Activated CD8-positive, alpha-beta memory T cell treated with anti-CD3 and anti-CD28 coated beads for 1 hour (primary cell): ENCODE measurements at places on chromosomes 7 and 10.

- no peak for DNase-seq
These were observed 118.9 kb downstream of the ZEB1 start for GRCh38 chr10:31437959-31438358.

DNA sequence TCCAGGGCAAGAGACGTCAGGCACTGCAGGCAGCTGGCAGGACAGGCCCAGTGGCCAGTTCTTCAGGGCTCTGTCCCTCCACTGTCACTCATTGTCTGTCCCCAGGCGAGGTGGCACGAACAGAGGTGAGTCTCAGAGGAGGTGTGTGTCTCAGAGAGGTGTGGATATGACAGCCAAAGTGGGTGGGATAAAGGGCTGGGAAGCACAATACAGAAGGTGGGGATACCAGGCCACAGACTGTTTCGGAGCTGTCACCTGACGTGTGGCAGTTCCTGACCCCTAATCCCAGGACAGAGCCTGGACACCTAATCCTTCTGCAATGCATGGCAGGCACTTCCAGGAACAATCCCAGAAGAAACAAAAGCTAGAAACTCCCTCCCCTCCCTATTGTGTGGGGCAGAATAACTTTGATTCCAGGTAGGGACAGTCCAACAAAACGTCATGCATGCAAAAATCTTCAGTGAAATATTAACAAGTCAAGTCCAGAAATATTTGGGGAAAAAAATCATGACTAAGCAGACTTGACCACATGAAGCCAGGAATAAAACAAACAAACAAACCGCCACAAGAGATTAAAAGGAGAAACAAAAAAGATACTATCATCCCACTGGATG, 11.6 kb downstream of the KLRG2 start:
- no peak for DNase-seq

DNA sequence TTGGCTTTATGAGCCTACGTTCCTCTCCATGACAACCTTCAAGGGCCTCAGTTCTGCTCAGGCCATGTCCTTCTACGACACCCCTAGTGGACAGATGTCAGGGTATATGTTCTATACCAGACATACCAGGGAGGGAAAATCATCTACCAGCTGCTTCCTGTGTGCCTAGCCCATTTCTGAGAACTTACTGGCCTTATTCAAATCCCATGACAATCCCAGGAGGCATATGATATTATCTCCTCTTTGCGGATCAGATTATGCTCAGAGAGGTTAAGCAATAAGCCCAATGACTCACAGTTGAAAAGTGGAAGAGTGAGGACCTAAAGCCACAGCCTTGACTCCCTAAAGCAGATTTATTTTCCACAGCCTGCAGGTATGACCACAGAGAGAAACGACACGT, 139.3 kb downstream of the GLI3 start:
- no peak for DNase-seq

DNA sequence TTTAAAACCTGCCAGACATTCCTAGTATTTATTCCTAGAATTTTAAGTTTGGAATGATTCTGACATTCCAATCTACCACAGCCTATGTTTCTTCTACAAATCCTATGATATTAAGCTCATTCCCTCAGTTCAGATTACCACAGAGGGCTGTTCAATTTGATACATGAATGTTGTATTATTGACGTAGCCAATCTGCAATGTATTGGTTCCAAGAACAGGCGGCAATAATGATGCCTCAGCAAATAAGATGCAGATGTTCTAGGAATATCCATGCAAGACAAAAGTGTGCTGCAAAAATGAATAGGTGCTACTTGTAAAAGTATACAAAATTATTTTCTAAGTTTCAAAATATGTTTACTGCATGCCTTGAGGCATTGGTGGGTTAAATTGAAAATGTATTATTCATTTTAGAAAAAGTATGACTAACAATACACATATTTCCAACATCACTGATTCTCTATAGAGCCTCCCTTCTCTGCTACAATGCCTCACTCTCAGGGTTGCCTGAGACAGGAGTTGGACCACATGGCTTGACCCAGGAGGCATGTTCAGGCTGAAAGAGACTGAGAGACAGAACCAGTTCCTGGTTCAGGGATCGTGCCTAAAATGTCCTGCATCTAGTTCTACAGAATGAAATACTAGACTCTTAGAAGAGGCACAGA, 94.1 kb upstream of the CREB5 start:
- DNase-seq, result no peak

DNA sequence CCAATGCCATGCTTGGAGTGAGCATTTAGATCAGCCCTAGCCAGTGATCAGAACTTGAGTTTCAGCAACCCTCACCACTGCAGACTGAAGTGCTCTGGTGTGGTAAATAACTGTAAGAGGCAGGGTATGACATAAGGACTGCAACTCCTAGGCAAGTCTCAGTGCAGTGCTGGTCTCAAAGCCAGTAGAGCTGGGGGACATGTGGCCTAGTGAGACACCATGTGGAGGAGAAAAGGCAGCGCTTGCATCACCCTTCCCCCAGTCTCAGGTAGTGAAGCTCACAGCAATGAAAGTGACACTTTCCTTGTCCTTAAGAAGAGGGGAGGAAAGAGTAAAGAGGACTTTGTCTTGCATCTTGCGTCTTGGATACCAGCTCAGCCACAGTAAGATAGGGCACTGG, 386.8 kb upstream of the POT1 start:
- no peak for DNase-seq

- no peak for DNase-seq
These were observed 126.6 kb upstream of the LSM8 start for GRCh38 chr7:118057404-118057803.

- DNase-seq, result no peak
These were observed 5.2 kb upstream of the XPNPEP1 start for GRCh38 chr10:109928475-109928891.

DNA sequence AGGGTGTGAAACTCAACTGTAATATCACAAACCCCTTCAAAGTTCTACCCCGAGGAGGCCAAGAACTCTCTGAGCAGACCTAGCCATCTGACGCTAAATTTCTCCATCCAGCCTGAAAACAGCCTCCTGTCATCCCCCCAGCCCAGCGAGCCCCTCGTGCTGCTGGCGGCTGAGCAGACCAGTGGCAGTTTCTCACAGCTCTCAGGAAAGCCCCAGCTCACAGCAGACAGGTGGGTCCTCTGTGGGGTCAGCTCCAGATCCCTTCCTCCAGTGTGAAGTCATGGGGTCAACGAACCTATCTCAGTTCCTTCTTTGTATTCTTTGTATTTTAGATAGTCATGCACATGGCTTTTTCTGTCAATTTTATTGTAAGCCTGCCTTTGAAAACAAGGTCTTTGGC, 7.8 kb downstream of the GARIN1A start:
- DNase-seq, result no peak

GRCh38 chr7:143272871-143273270, 9.6 kb downstream of the GSTK1 start:
- DNase-seq, result no peak

GRCh38 chr10:14124941-14125340, 205.8 kb downstream of the FRMD4A start:
- DNase-seq, result no peak

- no peak for DNase-seq
These were observed 25.2 kb downstream of the ZNF775 start for GRCh38 chr7:150404172-150404804.

DNA sequence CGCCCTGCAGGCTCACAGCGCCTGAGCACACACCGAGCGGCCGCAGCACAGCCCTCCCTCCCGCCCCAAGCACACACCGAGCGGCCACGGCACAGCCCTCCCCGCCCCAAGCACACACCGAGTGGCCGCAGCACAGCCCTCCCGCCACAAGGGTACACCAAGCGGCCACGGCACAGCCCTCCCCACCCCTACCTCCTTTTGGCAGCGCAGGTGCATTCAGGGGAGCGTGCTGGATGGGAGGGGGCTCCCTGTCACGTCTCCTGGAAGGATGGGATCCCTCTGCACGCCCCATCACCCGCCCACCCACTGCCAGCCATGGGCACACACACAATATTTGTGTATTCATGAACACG, 482.6 kb downstream of the DNAJB6 start:
- DNase-seq, result no peak

DNA sequence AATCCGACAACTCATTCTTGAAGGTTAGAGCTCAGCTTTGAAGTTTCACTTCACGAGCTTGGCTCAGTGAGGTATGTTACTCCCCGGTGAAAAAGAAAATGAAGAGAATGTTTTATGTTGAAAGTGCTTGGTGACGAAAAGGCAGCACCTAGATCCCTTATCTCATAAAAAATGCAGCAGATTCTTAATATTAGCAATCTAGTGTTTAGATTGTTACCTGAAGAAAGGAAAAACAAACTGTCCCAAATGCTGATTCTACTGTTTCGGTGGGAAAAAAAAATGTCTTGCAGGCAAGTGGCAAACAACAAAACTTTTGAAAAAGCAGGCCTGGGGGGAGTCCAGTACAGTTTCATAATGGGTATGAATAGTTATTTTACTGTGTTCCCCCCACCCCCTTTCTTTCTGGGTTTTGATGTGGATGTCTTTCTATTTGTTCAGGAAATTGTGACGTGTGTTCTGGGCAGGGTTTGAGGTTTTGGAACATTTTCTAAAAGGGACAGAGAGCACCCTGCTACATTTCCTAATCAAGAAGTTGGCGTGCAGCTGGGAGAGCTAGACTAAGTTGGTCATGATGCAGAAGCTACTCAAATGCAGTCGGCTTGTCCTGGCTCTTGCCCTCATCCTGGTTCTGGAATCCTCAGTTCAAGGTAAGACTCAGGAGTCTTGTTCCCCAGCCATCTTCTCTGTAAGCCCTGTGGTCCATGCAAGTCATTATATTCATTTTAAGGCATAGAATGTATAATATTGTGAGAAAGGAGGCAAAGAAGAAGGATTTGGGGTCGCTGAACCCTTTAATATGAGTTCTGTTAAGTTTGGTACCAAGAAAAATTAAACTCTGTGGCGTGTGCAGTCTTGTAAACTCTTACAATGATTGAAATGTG, at the start of gene SRGN:
TSS of gene SRGN (plus strand) at position 514 of the 881 bp plus-strand sequence. CDS start at position 569, 55 bp downstream.
- DNase-seq, result peak; percentile 70

DNA sequence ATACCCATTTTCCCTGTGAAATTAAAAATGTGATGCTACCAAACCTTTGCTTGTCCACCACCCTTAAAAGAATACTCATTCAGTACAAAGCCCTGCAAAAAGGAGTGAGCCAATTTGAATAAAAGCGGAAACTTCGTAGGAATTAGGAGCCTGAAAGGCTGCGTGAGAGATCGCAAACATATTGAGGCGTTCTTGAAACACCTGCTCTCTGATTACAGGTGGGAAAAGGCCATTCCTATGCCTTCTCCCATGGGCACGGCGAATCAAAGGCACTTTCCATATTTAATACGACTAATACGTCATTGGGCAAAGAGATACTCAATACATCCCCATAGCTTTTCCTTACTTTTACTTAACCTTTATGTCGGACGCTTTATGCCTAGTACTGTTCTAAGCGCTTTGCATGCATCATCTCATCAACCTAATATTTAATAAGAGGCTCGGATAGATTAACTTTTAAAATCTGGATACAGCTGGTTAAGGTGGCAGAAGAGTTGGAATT, 30.9 kb upstream of the KMT2E start:
- no peak for DNase-seq

GRCh38 chr10:23016636-23017035, 78.7 kb upstream of the MSRB2 start:
- DNase-seq, result no peak

GRCh38 chr7:137305901-137306621, 37.5 kb downstream of the PTN start:
- no peak for DNase-seq

DNA sequence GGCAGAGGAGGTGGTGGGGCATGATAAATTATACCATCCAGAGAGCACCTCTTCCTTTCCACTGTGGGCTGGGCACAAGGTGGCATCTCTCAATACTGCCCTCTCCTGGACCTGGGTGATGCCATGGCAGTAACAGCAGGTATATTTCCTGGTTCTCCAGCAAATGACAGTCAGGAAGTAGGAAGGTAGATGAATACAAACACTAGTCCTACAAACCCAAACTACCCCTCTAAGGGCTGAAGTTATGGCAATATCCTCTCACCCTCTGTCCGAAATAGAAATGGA, 1004.9 kb downstream of the KCNMA1 start:
- DNase-seq, result no peak

DNA sequence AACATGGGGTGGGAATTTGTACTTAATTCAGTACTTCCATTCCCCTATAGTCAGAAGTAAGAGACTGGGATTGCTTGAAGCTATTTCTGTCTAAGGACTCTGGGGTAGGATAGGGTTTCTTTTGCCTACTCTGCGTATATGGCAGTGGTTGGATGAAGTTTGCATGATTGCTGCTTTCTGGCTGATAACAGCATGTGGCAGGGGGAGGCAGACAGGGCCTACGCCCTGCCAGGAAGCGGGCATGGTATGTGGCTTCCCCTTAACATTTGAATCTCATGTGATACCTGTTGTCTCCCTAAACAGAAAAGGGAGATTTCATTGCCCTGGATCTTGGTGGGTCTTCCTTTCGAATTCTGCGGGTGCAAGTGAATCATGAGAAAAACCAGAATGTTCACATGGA, 57.1 kb downstream of the TACR2 start:
- no peak for DNase-seq

GRCh38 chr10:121078672-121079102, 227.5 kb downstream of the WDR11 start:
- no peak for DNase-seq
